Muscle of leg (tissue), 16 donors: ENCODE measurements at places on chromosomes 5 and 9.
A peak's percentile ranks its signal among the peaks of the same experiment; 100 is the strongest.

GRCh38 chr9:73579823-73580222, 428.2 kb downstream of the ANXA1 start:
- no peak for DNase-seq

- DNase-seq, result no peak
These were observed 65.2 kb downstream of the MCCC2 start for GRCh38 chr5:71652349-71652748.

DNA sequence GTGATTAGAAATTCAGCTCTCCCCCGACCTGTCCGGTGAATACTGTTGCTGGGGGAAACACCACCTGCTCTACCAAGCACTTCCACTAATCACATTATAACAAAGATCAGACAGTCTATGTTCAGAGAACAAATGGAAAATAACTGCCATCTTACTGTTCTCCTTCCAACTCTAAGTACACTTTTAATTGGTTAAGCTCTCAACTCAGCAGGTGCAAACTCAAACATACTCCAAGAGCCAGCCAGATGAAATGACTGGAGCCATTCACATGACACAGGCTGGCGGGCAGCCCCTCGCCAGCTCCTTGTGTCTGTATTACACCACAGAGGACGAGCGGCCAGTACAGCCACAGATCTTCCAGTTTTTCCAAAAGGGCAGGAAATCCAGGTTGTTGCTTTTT, 16.1 kb downstream of the LIFR start:
- peak; percentile 69 for DNase-seq

DNA sequence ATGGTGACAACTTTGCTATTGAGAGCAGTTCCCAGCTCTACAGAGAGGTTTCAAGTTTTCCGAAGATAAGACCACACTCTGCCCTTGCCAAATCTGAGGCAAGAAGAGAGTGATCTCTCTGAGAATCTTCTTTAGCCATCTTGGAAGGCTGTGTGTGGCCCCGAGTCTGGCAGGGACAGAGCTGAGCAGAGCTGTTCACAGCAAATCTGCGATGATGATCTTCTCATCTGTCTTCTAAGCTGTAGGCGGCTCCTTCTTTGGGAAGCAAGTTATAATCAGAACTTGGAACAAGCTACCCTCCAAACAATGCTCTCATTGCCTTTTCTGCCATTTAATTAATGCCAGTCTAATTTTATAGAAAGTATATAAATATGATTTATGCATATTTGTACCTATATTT, 379.0 kb upstream of the MEF2C start:
- no peak for DNase-seq

DNA sequence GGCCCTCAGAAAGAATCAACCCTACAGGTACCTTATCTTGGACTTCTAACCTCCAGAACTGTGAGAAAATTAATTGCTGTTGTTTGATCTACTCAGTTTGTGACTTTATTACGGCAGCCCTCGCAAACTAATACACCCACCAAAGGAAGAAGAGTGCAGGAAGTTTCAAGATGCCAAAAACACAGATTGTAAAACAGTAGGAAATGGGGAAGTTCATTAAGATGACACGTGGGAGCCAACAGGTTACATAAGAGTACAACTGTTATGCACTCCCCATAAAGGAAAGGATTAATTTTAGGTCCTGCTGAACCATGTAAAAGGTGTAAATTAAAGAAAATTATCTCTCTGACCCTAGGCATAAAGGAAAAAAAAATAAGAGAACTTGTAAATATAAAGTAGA, 294.3 kb downstream of the EPB41L4A start:
- DNase-seq, result no peak

DNA sequence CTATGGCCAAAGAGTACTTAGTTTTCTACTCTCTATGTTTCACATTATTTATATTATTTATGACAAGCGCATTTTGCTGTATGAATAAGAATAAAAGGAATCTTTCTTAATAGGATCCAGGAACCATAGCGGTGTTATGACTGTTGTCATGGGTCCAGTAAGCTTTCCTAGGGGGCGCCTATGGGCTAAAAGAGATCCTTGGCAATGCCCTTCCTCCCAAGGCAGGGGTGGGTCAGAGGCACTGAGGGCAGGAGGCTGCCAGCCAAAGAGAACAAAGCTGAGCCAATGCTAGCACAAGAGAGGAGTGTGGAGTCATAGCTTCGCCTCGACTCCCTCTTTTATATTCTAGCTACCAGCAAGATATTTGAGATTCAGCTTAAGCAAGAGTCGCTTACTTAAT, 98.4 kb upstream of the GNAQ start:
- DNase-seq, result peak; percentile 26

GRCh38 chr9:3181049-3181953, 337.4 kb upstream of the PUM3 start:
- DNase-seq, result peak; percentile 70
